ENCODE measurements at places on chromosomes 7 and 10.
A peak's percentile ranks its signal among the peaks of the same experiment; 100 is the strongest.

GRCh38 chr10:23437963-23438546 is 820 bp upstream of the OTUD1 start:
- no peak for DNase-seq

GRCh38 chr7:103080923-103081322 is 6.0 kb downstream of the ARMC10 start:
- DNase-seq = no peak

GRCh38 chr7:151311294-151311864 is 30.2 kb upstream of the NUB1 start:
- DNase-seq = peak; percentile 79

- no peak for DNase-seq
Observed at GRCh38 chr7:51101111-51101757, 215.4 kb downstream of the COBL start.

- DNase-seq = no peak
Observed at GRCh38 chr10:33638374-33638773, 303.9 kb upstream of the NRP1 start.

DNA sequence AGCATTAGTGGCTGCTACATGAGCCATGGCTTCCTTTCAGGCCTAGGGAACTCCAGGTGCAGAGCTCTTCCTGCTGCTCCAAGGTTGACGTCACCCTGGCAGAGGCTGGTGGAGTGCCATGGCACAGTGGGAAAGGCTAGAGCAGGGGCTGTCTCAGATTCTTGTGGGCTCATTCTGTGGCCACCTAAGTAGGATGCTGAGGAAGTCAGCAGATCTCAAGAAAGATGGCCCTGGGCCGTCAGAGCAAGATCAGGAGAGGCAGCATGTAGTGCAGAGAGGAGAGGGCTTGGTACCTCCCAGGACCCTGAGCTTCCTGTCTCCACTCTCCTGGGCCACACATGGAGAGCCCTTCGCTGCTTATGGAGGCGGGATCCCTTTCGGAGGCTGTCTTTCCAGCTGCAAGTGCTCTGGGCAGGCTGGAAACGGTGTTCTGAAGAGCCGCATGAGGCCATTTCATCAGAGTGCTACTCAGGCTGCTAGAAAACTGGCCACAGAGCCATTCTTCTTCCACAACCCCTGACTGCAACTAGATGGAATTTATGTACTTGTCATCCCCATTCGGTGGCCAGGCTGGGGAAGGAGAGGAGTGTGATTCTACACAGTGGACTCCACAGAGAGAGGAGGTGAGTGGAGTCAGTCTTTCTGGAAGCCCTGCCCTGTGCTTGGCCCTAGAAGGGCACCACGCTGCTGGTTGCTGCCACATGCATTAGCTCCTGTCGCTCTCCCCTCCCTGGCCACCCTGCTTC is 304.2 kb downstream of the RPS24 start:
- no peak for DNase-seq

- no peak for DNase-seq
Observed at GRCh38 chr7:91929463-91929862, 11.2 kb upstream of the AKAP9 start.

- DNase-seq = peak; percentile 5
Observed at GRCh38 chr10:105974803-105975456, 1189.6 kb downstream of the SORCS1 start.

DNA sequence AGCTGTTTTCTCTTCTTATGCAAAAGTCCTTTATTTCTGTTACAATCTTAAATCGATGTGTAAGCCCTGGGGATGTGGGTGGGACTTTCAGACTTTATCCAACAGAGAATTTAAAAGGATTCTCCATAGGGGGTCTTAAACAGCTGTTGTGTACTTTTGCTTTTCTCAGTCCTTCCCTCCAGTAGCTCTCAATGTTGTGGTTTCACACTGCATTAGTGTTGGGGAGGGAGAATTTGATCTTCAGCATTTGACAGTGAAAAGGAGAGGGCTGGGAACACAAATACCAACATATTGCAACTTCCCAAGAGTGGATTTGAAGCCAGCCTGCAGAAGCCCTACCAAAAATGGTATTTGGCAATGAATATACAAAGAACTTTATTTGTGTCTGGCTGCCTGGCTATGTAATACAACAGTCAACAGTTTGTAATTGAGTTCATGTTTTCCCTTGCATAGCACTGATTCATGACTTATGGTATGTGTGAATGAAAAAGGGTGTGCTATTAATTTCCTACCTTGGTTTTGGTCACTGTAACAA is 80.1 kb upstream of the CAPZA2 start:
- no peak for DNase-seq

GRCh38 chr7:121525155-121525819 is 129.2 kb upstream of the FAM3C start:
- DNase-seq = no peak

- DNase-seq = no peak
Observed at GRCh38 chr10:59980356-59980755, 74.0 kb upstream of the CCDC6 start.

DNA sequence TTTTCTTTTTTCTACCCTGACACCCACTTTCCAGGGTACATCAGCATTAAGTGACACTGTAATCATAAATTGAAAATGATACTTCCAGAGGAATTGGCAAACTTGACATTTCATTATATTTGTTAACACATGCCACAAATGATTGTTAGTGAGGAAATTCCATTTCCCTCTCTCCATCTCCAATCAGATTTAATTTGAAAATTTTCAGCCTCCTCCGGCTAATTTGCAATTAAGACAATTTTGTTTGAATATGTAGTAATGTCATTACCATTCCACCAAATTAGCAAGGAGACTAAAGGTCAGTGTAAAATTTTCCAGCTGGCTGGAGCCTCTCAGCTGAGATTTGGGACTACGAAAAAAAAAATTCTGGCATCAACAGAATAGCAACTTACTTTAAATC is 242.7 kb downstream of the FOXP2 start:
- DNase-seq = no peak

GRCh38 chr10:24251547-24251946 is 42.6 kb downstream of the KIAA1217 start:
- no peak for DNase-seq

GRCh38 chr10:99233000-99233688 is 2.5 kb downstream of the HPSE2 start:
- no peak for DNase-seq

DNA sequence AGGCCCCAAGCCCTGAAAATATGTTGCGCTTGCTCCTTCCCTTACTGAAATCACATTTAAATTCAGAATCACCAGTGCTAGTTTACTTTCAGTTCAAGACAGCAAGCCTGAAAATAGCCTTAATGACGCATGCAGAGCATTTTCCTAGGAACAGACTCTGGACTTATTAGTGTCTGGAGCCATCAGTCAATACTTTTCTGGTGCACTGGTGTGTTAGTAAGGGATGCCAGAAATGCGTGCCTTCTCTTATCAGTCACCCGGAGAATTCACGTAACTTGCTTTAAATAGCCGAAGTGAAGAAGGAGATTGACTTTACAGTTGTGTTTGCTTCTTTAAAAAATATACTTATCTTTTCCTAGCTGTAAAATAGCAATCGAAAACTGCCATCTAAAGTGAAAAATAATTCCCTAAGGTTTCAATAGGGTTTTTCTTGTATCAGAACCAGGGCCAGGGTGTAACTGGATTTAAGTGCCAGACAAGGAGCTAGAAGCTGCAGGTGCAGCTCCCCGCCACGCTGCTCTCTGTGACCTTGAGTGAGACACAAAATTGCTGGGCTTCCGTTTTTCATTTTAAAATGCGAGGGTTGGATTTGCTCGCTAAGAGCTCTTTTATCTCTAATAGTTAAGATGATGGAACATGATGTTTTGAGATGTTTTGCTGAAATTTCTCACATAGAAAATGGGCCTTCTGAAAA is 177.8 kb downstream of the NSUN6 start:
- no peak for DNase-seq

DNA sequence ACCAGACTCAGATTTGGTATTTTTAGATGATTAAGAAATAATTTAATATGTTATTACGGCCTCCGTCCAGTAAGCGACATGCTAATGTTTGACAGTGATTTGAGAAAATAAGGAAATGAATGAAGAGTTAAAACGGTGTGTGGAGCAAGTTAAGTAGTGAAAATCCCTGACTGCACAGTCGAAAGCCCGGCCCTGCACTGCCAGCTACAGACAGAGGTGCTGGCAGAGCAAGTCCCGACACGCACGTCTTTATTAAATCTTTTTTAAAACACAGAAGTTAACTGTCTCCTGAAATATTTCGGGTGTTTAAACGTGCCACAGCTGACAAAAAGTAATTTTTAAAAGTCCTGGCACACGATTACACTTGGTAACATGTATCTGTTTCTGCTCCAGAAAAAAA is 293.4 kb upstream of the RNF32 start:
- no peak for DNase-seq

DNA sequence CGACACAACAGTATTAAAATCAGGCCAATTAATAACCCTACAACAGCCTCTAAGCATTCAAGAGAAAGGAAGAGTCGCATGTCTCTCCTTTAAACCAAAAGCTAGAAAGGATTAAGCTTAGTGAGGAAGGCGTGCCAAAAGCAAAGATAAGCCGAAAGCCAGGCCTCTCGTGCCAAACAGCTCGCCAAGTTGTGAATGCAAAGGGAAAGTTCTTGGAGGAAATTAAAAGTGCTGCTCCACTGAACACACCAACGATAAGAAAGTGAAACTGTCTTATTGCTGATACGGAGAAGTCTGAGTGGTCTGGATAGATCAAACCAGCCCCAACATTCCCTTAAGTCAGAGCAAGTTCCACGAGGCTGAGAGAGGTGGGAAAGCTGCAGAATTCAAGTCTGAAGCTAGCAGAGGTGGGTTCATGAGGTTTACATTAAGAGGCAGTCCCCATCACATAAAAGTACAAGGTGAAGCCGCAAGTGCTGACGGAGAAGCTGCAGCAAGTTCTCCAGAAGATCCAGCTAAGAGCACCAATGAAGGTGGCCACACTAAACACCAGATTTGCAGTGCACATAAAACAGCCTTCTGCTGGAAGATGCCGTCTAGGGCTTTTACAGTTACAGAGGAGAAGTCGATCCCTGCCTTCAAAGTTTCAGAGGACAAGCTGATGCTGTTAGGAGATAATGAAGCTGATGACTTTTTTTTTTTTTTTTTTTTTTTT is 194.8 kb downstream of the MAD1L1 start:
- peak; percentile 93 for DNase-seq

- DNase-seq = no peak
Observed at GRCh38 chr7:47232751-47233412, 349.0 kb downstream of the TNS3 start.

- DNase-seq = no peak
Observed at GRCh38 chr10:78511324-78512204, 477.9 kb downstream of the RPS24 start.

DNA sequence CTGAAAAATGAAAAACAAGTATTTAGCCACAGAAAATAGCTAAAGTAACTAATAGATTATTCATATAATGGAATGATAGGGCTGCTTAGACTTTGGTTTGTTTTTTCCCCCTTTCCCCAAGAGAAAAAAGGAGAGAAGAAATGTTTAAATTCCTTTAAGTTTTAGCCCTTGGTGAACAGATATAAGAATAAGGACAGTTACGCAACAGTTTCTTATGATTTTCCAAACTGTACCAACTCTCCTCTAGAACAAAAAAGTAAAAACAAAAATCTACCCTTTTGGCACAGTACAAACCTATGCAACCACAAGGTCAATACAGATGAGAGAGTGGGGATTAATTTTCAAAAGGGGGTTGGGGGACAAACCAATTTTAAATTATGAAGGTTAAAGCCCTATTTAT is 227.7 kb downstream of the CHCHD3 start:
- no peak for DNase-seq

GRCh38 chr10:131822013-131822691 is 78.7 kb upstream of the PPP2R2D start:
- no peak for DNase-seq

GRCh38 chr10:12006671-12007070 is 35.9 kb downstream of the UPF2 start:
- no peak for DNase-seq

- DNase-seq = no peak
Observed at GRCh38 chr7:134370135-134370534, 53.4 kb upstream of the SLC35B4 start.

GRCh38 chr7:150973571-150974451 is 4.3 kb downstream of the KCNH2 start:
- DNase-seq = no peak

DNA sequence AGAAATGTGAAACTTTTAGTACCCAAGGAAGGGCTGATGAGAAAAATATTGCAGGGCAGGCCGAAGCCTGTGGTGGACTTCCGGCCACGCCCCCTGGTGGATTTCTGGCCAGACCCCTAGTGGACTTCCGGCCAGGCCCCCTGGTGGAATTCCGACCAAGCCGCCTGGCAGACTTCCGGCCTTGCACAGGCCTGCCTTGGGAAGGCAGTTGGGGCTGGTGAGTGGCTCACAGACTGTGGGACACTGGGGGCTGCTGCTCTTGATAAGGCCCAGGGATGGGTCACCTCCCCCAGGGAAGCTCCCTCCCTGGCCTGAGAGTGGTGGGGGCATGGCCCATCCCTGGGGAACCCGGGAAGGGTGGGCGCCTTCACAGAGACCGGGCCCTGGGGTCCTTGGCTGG is 116.4 kb upstream of the MKI67 start:
- DNase-seq = no peak

GRCh38 chr10:34131152-34131551 is 683.9 kb downstream of the PARD3 start:
- no peak for DNase-seq

DNA sequence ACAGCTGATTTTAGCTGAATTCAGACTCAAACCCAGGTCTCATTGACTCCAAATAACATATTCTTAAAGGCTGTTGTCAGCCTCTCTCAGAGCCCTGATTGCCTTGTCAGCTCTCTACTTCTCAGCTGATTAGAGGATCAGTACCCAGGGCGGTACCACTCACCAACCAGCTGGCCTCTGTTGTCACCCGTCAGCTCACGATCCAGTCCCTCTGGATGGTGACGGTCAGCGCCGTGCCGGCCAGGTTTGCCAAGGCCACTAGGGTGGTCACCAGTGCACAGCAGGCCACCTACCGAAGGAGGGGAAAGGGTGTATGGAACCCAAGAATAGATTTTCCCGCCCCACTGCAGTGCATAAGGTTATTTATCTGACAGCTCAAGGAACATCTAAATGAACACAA is 52.3 kb upstream of the TOMM7 start:
- no peak for DNase-seq
